ENCODE measurements at places on chromosomes 5 and 9. TPM values are rescaled to one million over a fixed set of nuclear protein-coding genes. Genes with fewer than 3 reads are reported as not detected.

The SH3GL2 gene
- not detected for total RNA-seq

The GRIA1 gene
- total RNA-seq = not detected

The CAMK4 gene
- total RNA-seq = 5.1 TPM

The SLC6A3 gene
- total RNA-seq = 1.4 TPM

The ZBTB34 gene
- total RNA-seq = 7.9 TPM

GRCh38 chr5:129400395-129400983, 59.6 kb upstream of the ADAMTS19 start:
- no peak for DNase-seq

- no peak for DNase-seq
These were observed 33.1 kb downstream of the APTX start for GRCh38 chr9:32968101-32969011.

DNA sequence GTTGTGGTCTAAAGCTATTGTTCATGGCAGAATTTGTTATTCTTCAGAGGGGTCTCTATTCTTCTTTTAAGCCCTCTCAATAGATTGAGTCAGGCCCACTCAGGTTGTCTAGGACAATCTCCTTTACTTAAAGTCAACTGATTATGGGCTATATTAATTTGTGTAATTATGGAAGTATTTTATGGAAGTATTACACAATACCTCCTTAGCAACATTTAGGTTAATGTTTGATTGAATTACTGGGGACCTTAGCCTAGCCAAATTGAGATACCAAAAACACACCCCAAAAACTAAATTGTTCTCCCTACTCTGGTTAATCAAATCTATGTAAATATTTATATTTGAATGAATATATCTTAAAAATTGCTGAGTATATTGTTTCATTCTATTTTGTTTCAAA, 347.1 kb upstream of the GRIN3A start:
- no peak for DNase-seq

DNA sequence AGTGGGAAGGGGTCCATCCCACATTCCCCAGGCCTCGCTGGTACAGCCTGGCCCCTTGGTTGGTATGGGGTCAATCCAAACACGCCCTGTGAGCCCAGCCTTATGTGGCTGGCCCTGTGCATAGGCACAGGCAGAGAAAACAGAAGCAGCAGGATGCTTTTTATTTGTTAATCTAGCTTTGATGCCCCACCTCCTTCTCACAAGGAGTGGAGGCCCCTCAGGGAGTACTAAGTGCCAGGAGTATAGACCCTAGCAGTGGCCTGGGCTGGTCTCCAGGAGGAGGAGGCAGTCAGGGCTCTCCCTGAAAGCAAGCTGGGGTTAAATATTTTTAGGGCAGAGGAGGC, 14.6 kb upstream of the TCF7 start:
- DNase-seq = no peak

GRCh38 chr5:173557123-173557903, 59.1 kb downstream of the BOD1 start:
- DNase-seq = no peak

GRCh38 chr5:140168371-140168770, 6.6 kb upstream of the CYSTM1 start:
- DNase-seq = no peak

GRCh38 chr9:444528-444927, 229.9 kb downstream of the DOCK8 start:
- DNase-seq = no peak

Measured in activated B cell treated with CpG ODN at 0.5 μM for 24 hours (primary cell).